ENCODE measurements at places on chromosomes 7 and 10.

DNA sequence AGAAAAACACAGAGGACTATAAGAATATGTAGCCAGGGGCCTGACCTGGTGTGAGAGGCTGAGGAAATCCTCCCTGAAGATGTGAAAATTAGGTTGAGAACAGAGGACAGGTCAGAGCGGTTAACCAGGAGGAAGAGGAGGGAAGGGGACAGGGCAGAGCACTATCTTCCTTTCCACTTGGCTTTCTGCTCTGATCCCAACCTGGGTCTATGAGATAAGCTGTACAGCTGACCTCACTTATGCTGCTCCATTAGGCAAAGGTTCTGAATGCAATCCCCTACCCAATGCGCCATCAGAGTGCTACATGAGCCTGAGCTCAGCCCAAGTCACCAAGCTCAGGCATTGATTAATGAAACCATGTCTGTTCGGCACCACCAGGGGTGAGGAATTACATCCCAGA, 10.5 kb downstream of the LIPA start:
- no peak for DNase-seq

DNA sequence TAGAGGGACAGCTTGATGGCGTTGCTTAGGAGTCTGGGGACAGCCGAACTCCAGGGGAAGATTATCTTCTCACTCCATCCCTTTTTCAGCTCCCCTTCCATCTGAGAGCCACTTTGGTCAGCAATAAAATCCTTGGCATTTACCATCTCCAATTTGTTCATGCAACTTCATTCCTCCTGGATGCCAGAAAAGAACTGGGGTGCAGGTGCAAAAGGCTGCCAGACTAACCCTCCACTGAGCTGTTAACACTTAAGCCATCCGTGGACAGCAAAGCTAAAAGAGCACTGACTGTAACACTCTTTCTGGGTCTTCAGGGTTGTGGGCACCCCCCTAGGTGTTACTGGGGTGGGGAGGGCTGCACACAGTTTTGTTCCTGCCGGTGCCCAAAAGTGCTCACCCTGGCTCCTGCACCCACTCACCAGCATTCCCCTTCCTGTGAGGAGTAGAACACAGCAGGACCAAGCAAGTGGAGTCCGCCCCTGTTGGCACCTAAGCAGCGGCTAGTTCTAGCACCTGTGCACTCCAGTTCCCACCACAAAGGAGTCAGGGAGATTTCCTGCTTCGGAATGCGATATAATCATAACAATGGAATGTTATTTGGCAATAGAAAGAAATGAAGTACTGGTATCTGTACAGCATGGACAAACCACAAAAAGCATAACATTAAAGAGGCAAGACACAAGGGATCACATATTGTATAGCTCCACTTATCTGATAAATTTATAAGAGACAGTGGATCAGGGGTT, 95.1 kb downstream of the NPY start:
- DNase-seq: peak; percentile 55

DNA sequence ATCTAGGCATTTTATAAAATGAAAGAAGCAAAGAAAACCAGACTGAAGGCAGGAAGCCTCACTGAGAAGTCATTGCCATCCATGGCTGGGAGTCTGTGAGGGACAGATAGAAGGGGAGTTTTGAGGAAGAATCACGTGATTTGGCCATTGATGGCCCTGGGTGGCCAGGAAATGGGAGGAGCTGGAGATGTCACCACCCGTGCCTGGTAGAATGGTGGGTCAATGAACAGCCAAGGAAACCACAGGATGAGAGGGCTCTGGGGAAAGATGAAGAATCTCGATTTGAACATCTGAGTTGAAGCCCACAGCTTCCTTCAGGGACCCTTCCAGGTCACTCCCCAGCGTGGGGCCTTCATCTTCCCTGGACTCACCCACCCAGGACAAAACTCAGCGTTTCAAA, 103.3 kb upstream of the CHST15 start:
- no peak for DNase-seq

DNA sequence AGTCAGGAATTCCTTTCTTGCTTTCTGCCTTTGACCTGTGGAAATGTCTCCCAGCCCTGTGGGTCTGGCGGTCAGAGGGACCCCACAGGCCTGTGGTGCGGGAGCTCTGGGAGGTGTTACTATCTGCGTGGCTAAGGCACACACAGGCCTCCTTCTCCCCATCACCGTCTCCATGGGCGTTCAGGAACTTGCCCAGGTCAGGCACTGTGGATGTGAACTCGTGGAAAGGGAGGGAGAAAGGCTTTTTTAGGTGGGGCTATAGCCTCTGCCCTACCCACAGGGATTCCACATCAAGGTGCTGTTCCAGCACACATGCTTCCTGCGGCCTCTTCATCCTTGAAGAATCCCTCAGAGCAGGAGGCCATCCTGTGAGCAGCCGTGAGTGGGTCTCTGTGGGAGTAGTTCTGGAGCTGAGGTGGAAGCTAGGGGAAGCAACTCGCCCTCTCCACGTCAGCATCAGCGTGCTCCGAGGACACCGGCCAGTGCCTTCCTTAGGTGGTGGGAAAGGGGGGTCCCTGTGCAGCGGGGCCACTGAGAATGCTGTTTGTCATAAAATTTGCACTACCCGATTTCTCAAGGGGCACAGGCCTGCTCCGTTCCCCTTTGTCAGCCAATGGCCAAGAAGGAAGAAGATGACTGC, 7.5 kb upstream of the ATP6V0E2 start:
- no peak for DNase-seq

DNA sequence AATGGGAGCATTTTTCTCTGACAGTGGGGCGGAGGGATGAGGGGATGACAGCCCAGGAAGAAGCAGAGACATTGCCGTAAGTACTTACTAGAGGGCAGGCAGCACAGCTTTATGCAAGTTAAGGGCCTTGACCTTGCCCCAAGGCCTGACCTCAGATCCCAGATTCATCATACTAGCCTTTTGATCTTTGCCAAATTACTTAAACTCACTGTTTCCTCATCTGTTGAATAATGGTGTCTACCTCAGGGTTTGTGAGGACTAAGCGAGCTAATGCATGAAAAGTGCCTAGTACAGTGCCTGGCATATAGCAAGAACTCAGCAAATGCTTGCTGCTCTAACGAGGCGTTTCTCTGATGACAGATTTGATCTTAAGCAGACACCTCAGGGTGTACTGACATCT, 3.5 kb upstream of the SEMA4G start:
- no peak for DNase-seq

- no peak for DNase-seq
Observed at GRCh38 chr7:110418659-110419280, 672.2 kb upstream of the LRRN3 start.

DNA sequence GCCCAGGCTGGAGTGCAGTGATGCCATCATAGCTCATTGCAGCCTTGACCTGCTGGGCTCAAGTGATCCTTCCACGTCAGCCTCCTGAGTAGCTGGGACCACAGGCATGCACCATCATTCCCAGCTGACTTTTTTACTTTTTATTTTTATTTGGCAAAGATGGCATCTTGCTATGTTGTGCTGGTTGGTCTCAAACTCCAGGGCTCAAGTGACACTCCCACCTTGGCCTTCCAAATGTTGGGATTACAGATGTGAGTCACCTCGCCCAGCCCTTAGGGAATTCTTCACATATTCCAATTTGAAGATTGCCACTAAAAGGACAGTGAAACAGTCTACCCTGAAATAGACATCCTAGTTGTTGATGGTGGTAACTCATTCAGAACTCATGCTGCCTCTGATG, 27.7 kb downstream of the SUGCT start:
- DNase-seq: no peak

DNA sequence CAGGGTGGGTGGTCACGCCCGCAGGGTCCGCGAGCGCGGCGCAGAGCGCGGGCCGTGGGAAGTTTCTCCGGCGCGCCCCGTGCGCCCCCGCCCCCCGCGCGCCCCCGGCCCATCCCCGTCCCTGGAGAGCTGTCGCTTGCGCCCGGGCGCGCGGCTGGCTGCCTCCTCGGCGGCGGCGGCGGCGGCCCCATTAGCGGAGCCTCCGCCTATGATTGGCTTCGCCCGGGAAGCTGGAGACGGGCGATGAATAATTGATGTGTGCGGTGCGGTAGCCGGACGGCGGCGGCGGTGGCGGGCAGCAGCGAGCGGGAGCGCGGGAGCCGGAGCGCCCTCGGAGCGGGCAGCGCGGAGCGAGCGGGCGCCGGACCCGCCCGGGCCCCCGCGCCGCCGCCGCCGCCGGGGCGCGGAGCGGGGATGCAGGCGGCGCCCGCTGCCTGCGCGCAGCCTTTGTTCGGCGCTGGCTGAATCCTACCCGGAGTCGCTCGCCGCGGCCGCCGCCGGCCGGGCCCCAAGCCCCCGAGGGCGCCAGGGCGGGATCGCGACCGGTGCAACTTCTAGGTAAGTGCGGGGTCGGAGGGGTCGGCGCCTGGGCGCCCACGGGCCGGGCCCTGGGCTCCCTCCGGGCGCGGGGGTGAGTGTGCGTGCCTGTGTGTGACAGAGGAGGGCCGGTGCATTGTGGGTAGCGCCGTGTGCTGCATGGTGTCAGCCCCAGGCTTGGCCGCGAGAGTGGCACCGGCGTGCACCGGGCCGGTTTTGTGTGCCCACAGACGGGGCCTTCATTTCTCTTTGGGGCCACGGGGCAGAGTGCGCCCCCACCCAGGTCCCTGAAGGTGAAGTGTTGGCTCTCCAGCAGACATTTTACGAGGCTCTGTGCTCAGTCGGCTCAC, 103.8 kb upstream of the PPIF start:
- DNase-seq: no peak

- DNase-seq: no peak
Observed at GRCh38 chr7:70419526-70420380, 712.2 kb upstream of the GALNT17 start.

DNA sequence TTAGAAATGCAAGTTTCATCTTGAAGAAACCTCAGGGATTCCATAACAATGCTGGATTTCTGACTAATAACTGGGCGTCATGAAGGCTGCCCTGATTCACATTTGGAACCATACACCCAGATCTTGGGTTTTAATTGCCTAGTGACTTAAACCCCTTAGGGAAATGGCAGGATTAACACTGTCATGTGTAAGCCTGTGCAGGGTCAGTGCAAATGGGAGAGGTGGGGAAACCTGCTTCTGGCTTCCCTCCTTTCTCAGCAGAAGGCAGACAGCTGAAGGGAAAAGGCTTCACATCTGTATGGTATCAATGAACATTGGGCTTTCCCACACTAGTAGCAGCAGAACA, 364.2 kb downstream of the ANKRD30A start:
- no peak for DNase-seq

- no peak for DNase-seq
Observed at GRCh38 chr10:71217266-71218045, 5.1 kb downstream of the UNC5B start.

DNA sequence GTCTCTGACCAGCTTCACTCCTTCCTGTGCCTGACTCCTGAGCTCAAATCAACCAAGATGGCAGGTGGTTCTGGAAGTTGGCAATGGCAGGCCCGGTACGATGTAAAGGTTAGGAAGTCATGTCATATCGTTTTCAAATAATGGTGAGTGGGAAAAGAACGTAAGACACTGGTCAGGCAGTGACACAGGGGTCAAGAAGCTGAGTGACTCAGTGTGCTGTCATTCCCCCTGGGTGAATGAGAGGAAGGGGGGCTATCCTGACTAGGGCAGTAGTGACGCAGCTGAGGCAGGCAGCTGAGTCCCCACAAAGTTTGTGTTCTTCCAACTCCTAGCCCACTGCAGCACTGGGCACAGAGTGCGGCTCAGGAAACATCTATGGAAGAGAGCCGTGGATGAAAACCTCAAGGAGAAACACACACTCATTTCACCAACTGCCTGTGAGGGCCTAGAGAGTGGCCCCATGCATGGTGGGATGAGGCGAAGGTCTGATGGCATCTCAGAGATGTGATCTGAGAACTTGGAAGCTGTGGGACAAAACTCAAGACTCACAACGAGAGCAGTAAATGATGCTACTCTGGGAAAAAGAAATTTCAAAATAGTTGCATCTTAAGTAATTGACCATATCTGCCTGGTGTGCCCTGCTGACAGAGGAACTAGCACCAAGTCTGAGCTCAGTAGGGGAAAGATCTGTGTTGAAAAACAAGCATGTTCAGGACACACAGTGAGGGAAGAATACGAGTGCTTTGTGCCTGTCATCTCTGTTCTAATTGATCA, 23.2 kb downstream of the CREB3L2 start:
- peak; percentile 92 for DNase-seq

GRCh38 chr7:44852590-44852989, 4.7 kb upstream of the H2AZ2 start:
- DNase-seq: no peak

DNA sequence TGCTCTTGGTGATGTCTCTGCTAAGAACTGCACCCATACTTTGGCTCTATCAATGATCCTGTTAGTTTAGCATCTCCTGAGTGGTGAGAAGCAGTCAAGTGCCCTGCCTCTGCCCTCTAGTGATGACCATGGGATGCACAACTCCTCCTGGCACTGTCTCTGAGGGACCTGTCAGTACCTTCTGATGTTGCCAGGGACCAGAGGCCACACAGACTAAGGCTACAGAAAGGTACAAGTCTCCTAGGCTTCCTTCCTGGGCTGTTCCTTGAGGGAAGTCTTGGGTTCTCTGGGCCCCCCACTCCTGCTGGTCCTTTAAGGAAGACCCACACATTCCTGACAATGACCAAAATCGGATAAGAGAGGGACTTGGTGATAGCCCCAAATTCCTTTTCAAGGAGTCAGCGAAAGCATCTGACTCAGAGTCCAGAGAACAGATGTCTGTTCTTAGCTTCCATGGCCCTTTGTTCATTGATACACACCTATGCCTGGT, 15.3 kb downstream of the NKX2-3 start:
- DNase-seq: no peak

DNA sequence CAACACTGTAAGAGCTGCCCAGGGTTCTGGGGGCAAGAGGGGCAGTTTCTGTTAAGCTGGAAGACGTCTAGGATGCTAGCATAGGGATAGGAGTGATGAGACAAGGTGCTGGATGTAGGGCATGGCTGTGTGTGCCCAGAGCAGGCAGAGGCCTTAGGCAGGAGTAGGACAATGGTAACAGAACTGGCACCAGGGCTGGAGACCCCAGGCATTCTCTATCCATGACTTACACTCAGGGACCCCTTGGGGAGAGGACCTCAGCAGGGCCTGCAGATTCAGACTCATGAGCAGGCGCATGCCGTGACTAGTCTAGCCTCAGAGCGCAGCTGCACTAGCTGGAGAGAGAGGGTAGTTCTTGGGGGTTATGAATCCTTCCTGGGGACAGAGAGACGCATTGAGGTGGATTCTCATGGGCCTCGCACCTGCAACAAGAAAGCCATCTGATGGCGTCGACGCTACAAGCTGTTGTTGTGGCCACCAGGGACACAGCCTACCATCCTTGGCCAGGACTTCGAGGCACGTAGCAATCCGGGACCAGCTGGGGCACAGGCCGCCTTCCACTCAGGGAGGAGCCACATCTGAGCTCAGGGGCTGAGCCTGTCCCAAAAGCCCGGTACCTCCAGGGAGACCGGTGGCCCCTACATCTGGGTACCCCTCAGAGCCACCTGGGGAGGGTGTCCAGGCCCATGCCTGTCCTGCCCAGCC, 474.1 kb downstream of the PTPRN2 start:
- DNase-seq: no peak

- DNase-seq: no peak
Observed at GRCh38 chr7:115951547-115951946, 79.0 kb downstream of the TFEC start.

GRCh38 chr7:86929293-86930109, 130.0 kb downstream of the ELAPOR2 start:
- no peak for DNase-seq

GRCh38 chr7:131038153-131038552, 289.5 kb upstream of the MKLN1 start:
- DNase-seq: no peak

- no peak for DNase-seq
Observed at GRCh38 chr7:32092346-32092745, 22.1 kb upstream of the PDE1C start.
